Activated CD4-positive, alpha-beta T cell treated with anti-CD3 and anti-CD28 coated beads, Interleukin-2, amount 10 ng/mL, durations not matched to agents 24 days and 14 days (primary cell): ENCODE measurements at places on chromosomes 11 and 22. TPM values are rescaled to one million over a fixed set of nuclear protein-coding genes. Genes with fewer than 3 reads are reported as not detected.

DNA sequence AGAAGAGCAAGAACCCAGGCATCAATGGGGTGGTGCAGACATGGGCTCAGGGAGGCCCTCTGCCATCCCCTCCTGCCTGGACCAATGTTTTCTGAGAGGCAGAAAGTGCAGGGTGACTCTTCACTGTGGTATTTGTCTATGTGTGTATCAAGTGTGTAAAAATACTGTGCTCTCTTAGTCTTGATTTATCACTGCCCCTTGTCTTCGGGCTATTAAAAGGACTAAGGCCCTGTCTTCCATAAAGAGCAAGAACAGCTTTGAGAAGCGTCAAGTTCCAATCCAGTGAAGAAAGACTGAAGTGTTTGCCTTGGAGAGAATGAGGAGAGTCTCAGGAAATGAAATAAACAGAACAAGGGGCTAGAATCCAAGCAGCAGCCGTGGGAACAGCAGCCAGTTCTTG, 14.4 kb downstream of the PRSS23 start:
- H3K27me3 ChIP-seq = peaks cover 42% of the 10 kb centered on the region
- peaks cover 2% of the 10 kb centered on the region for H3K36me3 ChIP-seq
- DNase-seq = no peak
- no peak overlapping the region for H3K4me3 ChIP-seq

DNA sequence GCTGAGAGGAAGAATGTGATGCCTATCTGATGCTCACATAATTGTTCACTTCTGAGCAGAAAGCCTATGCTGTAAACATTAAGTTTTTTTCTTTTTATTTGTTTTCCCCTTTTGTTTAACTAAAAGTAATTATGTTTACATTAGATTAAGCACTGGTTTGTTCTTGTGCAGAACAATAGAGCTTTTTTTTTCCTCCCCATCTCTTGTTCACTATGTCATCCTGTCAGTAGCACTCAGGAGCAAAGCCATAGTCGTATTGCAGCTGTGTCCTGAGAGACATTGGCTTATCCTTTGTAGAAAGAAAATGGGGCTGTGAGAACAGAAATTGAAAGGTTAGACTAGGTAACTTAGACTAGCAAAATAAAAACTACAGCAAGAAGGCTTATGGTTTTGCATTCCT, 301.8 kb upstream of the RAG2 start:
- H3K36me3 ChIP-seq = no peaks in the 10 kb centered on the region
- no peak overlapping the region for H3K4me3 ChIP-seq
- H3K27ac ChIP-seq = no peak overlapping the region
- no peaks in the 10 kb centered on the region for H3K27me3 ChIP-seq
- DNase-seq = no peak

- H3K36me3 ChIP-seq = no peaks in the 10 kb centered on the region
- H3K27me3 ChIP-seq = no peaks in the 10 kb centered on the region
- no peaks in the 10 kb centered on the region for H3K4me1 ChIP-seq
- H3K4me3 ChIP-seq = no peak overlapping the region
- DNase-seq = no peak
- no peak overlapping the region for H3K27ac ChIP-seq
These were observed 83.9 kb downstream of the OR5AK2 start for GRCh38 chr11:57072640-57073039.

GRCh38 chr11:199004-199581, 6.2 kb downstream of the SCGB1C1 start:
- no peak overlapping the region for H3K4me3 ChIP-seq
- peaks cover 21% of the 10 kb centered on the region for H3K36me3 ChIP-seq
- DNase-seq = peak; percentile 55
- no peak overlapping the region for H3K27ac ChIP-seq
- H3K27me3 ChIP-seq = no peaks in the 10 kb centered on the region
- peaks cover 26% of the 10 kb centered on the region for H3K4me1 ChIP-seq

- no peak for DNase-seq
- H3K4me1 ChIP-seq = peaks cover 42% of the 10 kb centered on the region
- H3K27me3 ChIP-seq = no peaks in the 10 kb centered on the region
- peak overlapping the region; percentile 82 for H3K27ac ChIP-seq
- peaks cover 4% of the 10 kb centered on the region for H3K36me3 ChIP-seq
These were observed 24.1 kb downstream of the SIK3 start for GRCh38 chr11:117074119-117074518.

DNA sequence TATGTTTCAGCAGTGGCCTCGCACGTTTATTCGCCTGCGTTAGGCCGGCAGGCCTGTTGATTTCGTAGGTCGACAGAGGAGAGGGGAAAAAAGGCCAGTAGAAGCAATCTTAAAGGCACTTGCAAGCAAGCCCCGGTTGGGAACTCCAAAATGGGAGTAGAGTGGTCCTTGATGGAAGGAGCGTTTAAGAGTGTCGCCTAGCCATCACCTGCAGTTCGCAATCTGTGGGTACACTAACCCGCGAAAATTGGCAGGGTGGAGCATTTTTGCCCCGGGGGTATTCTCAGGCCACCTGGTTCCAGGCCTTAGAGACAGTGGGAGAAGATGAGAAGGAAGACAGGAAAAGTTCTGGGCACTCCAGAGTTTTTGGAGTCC, 1.1 kb downstream of the EWSR1 start:
- H3K36me3 ChIP-seq = peaks cover 70% of the 10 kb centered on the region
- peak; percentile 69 for DNase-seq
- peak overlapping the region; percentile 99 for H3K27ac ChIP-seq
- H3K4me3 ChIP-seq = peak overlapping the region; percentile 99

DNA sequence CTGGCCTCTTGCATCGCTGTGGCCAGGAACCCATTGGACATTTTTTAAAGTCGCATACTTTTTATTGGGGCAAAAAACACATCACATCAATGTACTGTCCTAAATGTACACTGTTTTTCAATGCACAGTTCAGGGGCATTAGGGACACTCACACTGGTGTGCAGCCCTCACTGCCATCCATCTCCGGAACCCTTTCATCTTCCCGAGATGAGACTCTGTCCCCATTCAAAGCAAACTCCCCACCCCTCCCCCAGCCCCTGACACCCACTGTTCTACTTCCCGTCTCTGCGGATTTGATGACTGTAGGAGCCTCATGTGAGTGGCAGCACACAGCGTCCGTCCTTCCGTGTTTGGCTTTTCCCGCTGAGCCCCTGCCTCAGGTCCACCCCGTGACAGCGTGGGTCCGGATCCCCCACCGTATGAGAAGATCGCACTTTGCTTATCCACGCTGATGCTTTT, 41.8 kb upstream of the TH start:
- peaks cover 8% of the 10 kb centered on the region for H3K4me1 ChIP-seq
- H3K27me3 ChIP-seq = no peaks in the 10 kb centered on the region
- DNase-seq = peak; percentile 67
- H3K36me3 ChIP-seq = no peaks in the 10 kb centered on the region
- H3K4me3 ChIP-seq = peak overlapping the region; percentile 28

DNA sequence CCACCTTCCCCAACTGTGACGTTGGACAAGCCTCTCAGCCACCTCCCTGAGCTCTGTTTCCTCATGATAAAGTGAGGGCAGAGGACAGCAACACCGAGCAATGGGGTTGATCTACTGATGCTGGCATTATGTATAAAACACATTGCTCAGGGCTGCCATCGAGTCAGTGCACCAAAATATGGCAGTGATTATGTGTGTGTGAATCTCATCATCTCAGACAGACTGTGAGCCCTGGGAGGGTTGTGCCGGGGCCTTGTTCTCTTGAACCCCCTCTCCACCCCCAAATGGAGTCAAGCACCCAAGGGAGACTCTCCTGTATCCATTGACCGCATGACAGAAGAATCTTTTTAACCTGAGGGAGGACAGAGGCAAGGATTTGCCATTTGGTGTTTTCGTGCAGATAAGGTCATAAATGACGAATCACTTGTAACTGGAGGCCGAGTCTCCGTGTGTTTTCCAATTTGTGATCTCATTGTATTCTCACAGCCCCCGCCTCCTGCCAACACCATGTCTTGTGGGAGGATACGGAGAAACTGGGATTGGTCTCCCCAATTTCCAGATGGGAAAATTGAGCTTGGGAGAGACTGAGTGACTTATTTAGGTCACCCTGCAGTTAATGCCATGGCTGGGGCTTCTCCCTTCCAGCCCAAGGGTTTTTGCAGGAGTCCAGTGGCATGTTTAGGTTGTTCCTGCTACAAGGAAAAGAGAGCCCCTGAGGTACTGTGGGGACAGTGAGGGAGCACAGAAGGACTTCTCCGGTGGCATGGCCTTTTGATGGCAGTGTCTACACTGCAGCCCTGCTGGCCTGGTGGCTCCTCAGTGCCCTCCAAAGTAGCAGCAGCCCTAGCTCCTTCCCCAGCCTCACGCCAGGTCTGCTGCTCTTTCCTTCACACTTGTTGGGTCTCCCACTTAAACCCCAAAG, 52.4 kb downstream of the CHRDL2 start:
- DNase-seq = no peak
- no peaks in the 10 kb centered on the region for H3K4me1 ChIP-seq
- H3K36me3 ChIP-seq = no peaks in the 10 kb centered on the region
- H3K27ac ChIP-seq = no peak overlapping the region
- H3K27me3 ChIP-seq = peaks cover 11% of the 10 kb centered on the region
- no peak overlapping the region for H3K4me3 ChIP-seq

The KCNK4 gene
- 0.23 and 0.24 TPM in 2 replicates for total RNA-seq

The KRTAP5-2 gene
- total RNA-seq = not detected in 2 replicates

GRCh38 chr11:73218106-73218829, at the start of gene P2RY2:
TSS of gene P2RY2 (plus strand) at chr11:73218281. CDS start at chr11:73234160, 15,879 bp downstream.
- DNase-seq = peak; percentile 82
- H3K4me3 ChIP-seq = peak within 1 kb of the TSS; percentile 71
- peaks cover 43% of the 10 kb centered on the region for H3K27me3 ChIP-seq
- H3K4me1 ChIP-seq = peaks cover 6% of the 10 kb centered on the region

The EFCAB6 gene
- total RNA-seq = 0.23 TPM in 1 of 2 replicates, not detected in the other

The ESAM gene
- total RNA-seq = 0.24 TPM in 1 of 2 replicates, not detected in the other

DNA sequence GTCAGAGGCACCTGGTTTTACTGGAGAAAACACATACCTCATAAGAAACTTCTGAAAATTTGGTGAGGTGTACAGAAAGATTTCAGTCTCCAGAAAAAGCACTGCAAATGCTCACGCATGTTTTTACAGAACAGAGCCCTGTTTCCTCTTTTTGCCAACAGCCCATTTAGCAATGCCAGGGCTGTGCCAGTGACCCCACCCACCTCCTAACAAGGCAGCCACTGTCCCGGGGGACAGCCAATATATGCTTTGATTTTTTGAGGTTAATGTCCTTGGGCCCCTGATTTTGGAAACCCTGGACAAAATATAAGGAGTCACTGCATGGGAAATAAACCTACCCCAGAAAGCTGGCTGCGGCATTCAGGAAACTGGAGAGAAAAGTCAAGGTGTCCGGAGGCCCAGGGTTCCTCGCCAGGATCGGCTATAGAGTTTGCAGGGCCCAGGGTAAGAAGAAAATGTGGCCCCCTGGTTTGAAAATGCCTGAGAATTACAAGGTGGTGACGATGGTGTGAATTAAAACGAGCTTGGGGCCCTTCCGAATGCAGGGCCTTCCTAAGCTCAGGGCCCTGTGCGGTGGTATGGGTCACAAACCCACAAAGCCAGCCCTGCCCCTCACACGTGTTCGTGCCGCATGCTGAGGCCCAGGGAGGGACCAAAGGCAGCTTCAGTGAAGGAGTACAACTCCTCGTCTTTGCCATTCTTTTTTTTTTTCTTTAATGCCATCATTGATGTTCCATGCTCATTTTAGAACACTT, 71.1 kb upstream of the WNT7B start:
- H3K4me3 ChIP-seq = no peak overlapping the region
- DNase-seq = no peak
- no peak overlapping the region for H3K27ac ChIP-seq
- H3K36me3 ChIP-seq = no peaks in the 10 kb centered on the region

DNA sequence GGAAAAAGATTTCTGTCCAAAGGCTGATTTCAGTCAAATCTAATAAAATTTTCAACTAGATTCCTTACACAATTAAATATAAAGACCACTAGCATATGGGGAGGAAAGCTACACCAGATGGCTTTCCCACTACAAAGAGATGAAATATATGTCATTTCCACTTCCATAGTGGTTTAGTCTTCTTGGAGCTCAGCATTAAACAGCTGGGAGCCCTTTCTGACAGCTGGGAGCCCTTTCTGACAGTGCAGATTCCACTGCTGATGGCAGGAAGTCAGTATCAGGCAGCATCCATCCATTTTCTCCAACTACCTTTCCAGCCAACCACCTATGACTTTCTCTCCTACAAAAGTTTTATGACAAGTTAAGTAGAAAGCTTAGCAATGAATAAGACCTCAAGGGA, 177.9 kb downstream of the RRAS2 start:
- no peak overlapping the region for H3K27ac ChIP-seq
- no peaks in the 10 kb centered on the region for H3K36me3 ChIP-seq
- DNase-seq = peak; percentile 32
- H3K4me1 ChIP-seq = no peaks in the 10 kb centered on the region
- no peaks in the 10 kb centered on the region for H3K27me3 ChIP-seq

GRCh38 chr11:65661599-65662246, 993 bp downstream of the RELA start:
- H3K36me3 ChIP-seq = peaks cover 42% of the 10 kb centered on the region
- H3K4me3 ChIP-seq = peak overlapping the region; percentile 86
- DNase-seq = peak; percentile 62
- peak overlapping the region; percentile 75 for H3K27ac ChIP-seq

- no peak for DNase-seq
- no peak overlapping the region for H3K4me3 ChIP-seq
- peaks cover 3% of the 10 kb centered on the region for H3K36me3 ChIP-seq
These were observed 4.6 kb upstream of the APOL4 start for GRCh38 chr22:36206255-36206654.

DNA sequence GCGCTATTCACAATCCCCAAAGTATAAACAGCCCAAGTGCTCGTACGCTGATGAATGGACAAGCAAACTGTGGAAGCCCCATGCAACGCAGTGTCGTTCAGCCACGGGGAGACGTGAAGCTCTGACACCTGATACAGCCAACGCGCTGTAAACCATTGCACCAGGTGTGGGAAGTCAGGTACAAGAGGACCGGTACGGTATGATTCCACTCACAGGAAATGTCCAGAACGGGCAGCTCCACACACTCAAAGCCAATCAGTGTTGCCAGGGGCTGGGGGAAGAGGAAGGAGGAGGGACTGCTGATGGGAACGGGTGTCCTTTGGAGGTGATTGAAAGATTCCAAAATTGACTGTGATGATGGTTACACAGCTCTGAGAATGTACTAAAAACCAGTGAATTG, 64.5 kb downstream of the BRD1 start:
- H3K27ac ChIP-seq = no peak overlapping the region
- no peak for DNase-seq
- no peaks in the 10 kb centered on the region for H3K36me3 ChIP-seq
- no peak overlapping the region for H3K4me3 ChIP-seq

The TUG1 gene
- total RNA-seq = 68.1 and 69.1 TPM in 2 replicates

The MEI1 gene
- total RNA-seq = 14.2 and 15.7 TPM in 2 replicates

DNA sequence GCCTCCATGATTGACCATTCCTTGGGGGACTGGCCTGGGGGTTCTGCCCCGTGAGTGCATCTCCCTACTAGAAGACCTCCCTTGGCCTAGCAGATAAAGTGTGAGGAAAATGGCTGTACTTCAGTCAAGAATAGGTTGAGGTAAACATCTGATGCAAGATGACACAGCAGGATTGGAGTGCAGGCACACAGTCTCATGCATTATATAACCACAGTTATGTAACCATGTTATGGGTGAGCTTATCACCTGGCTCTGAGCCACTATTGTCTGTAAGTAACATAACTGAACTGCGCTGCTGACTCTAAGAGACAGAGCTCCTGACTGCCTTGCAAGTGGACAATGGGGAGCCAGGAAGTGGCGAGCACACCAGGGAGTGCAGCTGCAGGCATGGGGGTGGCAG, 378.7 kb upstream of the ANO5 start:
- no peaks in the 10 kb centered on the region for H3K36me3 ChIP-seq
- no peaks in the 10 kb centered on the region for H3K27me3 ChIP-seq
- H3K27ac ChIP-seq = no peak overlapping the region
- H3K4me1 ChIP-seq = no peaks in the 10 kb centered on the region
- no peak for DNase-seq

- peaks cover 7% of the 10 kb centered on the region for H3K27me3 ChIP-seq
- H3K4me1 ChIP-seq = peaks cover 7% of the 10 kb centered on the region
- DNase-seq = peak; percentile 86
- H3K4me3 ChIP-seq = peak overlapping the region; percentile 54
- H3K36me3 ChIP-seq = no peaks in the 10 kb centered on the region
These were observed 71.2 kb upstream of the TBCEL start for GRCh38 chr11:120952461-120953434.
